ENCODE measurements at places on chromosomes 4 and X. TPM values are rescaled to one million over a fixed set of nuclear protein-coding genes. Genes with fewer than 3 reads are reported as not detected.

PIR gene
- 48.6 TPM for total RNA-seq

CXCR3 gene
- not detected for total RNA-seq

RAB41 gene
- total RNA-seq: not detected

SNCA gene
- total RNA-seq: 3.2 TPM

EXOSC9 gene
- 14.9 TPM for total RNA-seq

EPHA5 gene
- total RNA-seq: not detected

SLIT2 gene
- total RNA-seq: 33.0 TPM
